ENCODE measurements at places on chromosomes 12 and 14. TPM values are rescaled to one million over a fixed set of nuclear protein-coding genes. Genes with fewer than 3 reads are reported as not detected.

The CACNA2D4 gene
- total RNA-seq = 49.8 TPM

The CATSPERB gene
- 0.55 TPM for total RNA-seq

The KRT8 gene
- total RNA-seq = 21.5 TPM

The DNAJC22 gene
- total RNA-seq = 1.4 TPM

The SERPINA9 gene
- total RNA-seq = not detected

The SRRM4 gene
- total RNA-seq = 21.8 TPM

The PMEL gene
- 363 TPM for total RNA-seq

The NAV3 gene
- 61.2 TPM for total RNA-seq

Data from camera-type eye (tissue), 1 donor.